ENCODE measurements at places on chromosomes 3 and 15.

DNA sequence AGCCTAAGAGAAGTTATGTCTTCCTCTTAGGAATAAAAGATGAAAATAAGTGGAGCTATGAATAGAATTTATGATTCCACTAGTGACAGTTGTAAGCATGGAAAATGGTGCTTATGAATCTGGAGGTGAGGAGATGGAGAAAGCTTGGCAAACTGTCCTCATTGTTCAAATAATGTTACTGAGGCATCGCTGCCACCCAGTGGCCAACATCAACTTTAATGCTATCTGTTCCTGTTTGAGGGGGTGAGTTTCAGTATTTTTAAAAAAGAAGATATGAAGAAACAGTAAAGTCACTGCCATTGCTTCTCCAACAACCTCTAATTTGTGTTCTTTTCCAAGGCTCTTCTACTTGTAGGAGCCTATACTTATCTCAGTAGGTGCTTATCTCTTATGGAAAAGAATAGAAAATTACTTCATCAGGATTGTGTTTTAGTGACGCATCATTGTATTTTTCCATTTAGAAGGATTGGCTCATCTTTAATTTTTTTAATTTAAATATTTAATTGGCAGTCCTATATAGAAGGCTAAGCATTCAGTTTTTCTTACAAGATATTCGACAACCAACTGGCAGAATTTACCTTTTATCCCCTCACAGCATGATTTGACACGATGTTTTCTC lies 260.4 kb upstream of the P2RY1 start:
- DNase-seq, result peak; percentile 28

DNA sequence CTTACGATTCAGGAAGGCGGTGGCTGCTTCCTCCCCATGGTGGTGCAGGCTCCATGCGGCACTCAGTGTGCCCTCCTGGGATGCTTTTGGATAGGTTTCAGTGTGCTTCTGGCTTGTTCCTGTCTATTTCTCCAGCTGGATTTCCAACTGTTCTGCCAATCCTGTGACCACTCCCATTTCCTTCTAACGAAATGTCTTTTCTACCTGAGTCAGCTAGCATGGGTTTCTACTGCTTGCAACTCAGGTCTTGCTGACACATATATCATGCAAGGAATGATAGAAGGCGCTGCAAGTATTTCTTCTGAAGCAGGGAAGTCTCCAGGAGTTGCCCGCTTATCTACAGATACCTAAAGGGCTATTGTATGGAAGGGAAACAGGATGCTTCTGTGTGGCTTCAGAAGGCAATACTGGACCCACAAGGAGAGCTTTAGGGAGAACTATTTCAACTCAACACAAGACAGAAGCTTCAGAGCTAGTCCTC lies 244.4 kb downstream of the OPA1 start:
- no peak for DNase-seq

DNA sequence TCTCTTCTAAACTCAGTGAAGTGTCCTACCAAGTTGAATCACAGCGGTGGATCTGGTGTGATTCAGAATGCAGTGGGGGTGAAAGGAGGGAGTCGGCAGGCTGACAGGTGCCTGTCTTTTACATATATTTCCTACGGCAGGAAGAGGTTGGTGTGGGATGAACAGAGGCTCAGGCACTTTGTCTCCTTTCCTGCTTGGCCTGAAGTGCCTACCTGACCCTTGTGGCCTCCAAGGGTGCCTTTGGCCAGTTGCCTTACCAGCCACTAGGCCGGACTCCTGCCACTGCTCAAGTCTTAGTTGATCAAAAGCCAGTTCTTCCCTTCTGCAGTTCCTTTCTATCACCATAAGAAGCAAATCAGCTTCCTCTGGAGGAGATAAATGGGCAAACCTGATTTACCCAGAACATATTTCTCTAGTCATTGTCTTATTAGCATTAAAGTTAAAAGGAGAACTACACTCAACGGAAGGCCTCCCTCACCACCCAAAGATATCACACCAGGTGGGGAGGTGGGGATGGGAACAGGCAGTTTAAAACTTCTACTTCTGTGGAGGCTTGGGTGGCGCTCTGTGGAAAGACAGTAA lies 52.1 kb downstream of the CRTC3 start:
- no peak for DNase-seq

GRCh38 chr15:57037548-57037947 lies 119.1 kb downstream of the TCF12 start:
- no peak for DNase-seq

DNA sequence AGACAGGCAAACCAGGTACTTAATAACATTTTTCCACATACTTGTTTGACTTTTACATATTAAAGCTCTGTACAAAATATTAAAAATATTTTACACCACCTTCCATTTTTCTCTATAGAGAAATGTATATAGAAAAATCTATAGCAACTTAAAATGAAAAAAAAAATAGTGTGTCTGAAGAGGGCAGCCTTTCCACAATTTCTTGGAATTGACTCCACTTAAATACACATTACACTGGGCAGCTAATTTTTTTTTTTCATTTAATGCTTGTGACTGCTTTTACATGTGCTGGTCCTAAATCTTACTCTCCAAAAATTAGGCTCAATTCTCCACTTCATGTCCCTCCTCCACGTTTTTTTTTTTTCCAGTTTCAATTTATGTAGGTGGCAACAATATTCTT lies 427.0 kb upstream of the RBMS3 start:
- no peak for DNase-seq

GRCh38 chr3:16488637-16489036 lies 24.9 kb downstream of the RFTN1 start:
- no peak for DNase-seq

GRCh38 chr15:73303636-73304035 lies 65.1 kb downstream of the HCN4 start:
- no peak for DNase-seq

- DNase-seq, result no peak
Measured at GRCh38 chr3:121979734-121980449, 42.2 kb downstream of the ILDR1 start.

GRCh38 chr3:14689247-14689980 lies 14.5 kb downstream of the C3orf20 start:
- no peak for DNase-seq

GRCh38 chr15:66685638-66686150 lies 16.3 kb upstream of the SMAD6 start:
- no peak for DNase-seq

- no peak for DNase-seq
Measured at GRCh38 chr15:36742696-36743095, 163.3 kb downstream of the CDIN1 start.

DNA sequence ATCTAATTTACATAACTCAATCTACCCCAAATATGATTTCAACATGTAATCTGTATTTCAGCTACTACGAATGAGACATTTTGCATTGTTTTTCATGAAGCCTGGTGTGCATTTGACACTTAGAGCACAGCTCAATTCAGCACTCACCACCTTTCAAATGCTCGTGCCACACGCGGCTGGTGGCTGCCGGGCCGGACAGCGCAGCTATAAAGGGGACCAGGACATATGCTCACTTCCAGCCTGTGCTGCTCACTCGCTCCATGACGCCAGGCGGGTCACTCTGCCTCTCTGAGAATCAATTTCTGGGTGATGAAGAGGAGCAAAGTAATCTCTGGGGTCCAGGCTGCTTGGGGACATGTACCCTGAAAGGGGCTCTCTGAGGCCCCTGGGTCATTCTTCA lies 93.1 kb downstream of the WNT7A start:
- no peak for DNase-seq

- no peak for DNase-seq
Measured at GRCh38 chr3:160265088-160265487, 39.9 kb downstream of the C3orf80 start.

- DNase-seq, result peak; percentile 33
Measured at GRCh38 chr3:149547954-149548668, 73.6 kb downstream of the TM4SF4 start.

GRCh38 chr3:107205358-107205757 lies 171.9 kb upstream of the CCDC54 start:
- DNase-seq, result no peak

DNA sequence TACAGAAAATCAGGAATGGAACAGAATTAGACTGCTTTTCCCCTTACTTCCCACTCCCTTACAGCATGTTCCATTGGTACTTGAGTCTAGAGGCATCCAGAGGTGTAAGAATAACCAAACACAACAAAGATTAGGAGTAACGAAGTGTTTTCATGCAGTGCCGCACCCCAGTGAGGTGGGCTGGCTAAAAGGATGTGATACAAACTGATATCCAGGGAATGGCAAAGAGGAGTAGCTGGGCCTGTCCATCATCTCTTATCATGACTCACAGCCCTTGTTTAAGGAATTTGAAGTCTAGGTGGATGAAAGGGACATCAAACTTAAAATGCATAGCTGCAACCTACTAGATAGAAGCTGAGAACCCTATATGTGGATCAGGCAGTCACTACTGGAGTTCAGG lies 16.4 kb downstream of the SCG5 start:
- DNase-seq, result no peak

DNA sequence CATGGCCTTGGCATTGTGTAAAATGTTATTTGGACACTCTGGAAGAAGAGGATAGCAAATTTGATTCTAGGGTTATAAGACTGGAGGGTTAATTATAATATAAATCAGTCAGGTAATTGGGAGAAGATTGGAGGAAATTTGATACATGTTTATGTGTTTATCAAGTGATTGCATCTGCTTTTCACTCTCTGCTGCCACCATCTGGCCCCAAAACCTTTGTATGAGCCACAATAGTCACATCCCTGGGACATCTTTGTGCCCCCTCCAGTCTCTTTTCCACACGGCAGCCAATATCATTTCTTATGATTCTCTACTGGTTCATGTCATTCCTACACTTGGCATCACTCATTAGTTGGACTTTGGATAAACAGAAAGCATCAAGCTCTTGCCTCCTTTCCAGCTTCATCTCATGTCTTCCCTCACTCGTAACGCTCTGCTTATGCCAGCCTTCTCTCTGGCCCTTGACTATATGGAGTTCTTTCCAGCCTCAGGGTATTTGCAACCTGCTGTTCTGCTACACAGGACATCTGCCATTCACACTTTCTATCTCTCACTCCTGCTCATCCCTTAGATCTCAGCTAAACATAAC lies 602.3 kb upstream of the SUCLG2 start:
- no peak for DNase-seq

DNA sequence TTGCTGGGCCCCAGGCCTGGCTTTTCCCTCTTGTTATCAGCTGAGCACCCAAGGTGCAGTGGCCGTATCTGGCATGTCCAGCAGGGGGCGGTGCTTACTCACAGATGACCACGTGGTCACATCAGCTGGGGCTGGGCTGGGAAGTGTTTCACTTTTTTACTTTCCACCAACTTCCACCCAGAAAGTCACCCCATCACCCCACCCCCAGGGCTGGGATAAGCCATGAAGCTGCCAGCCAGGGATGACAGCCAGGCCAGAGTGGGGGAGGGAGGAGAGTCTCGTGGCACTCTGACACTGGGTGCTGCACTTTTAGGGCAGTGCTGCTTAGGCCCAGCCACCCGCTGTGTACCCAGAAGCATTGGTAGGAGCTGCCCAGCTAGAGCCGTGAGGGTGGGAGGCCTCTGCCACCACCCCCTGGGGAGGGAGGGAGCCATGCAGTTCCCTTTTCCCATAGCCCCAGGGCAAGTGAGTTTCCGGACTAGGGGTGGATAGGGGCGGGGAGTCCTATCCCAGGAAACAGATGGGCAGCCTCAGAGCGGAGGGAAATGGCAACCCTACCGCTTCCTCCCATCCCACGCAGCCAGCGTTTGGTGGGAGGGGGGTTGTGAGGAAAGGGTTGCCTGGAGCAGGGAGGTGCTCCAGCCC lies 6.1 kb downstream of the PPCDC start:
- peak; percentile 43 for DNase-seq

DNA sequence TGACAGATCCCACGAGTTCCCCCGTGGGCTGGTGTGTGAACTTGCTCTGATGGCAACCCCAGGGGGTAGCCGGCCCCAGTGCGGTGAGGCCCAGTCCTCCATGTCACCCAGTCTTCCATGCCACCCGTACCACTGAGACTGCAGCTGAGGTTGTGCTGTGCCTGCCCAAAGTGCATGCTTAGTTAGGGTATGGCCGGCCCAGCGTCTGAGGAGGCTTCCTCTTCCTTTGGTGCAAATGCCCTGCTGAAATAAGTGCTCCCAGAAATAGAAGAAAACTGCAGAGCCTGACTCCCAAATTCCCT lies 31.5 kb downstream of the MGLL start:
- no peak for DNase-seq

- no peak for DNase-seq
Measured at GRCh38 chr3:93981649-93982048, 1.7 kb downstream of the ARL13B start.

Measured in C1 segment of cervical spinal cord (tissue), 14 donors.